ENCODE measurements at places on chromosomes 12 and 14. TPM values are rescaled to one million over a fixed set of nuclear protein-coding genes. Genes with fewer than 3 reads are reported as not detected.

DNA sequence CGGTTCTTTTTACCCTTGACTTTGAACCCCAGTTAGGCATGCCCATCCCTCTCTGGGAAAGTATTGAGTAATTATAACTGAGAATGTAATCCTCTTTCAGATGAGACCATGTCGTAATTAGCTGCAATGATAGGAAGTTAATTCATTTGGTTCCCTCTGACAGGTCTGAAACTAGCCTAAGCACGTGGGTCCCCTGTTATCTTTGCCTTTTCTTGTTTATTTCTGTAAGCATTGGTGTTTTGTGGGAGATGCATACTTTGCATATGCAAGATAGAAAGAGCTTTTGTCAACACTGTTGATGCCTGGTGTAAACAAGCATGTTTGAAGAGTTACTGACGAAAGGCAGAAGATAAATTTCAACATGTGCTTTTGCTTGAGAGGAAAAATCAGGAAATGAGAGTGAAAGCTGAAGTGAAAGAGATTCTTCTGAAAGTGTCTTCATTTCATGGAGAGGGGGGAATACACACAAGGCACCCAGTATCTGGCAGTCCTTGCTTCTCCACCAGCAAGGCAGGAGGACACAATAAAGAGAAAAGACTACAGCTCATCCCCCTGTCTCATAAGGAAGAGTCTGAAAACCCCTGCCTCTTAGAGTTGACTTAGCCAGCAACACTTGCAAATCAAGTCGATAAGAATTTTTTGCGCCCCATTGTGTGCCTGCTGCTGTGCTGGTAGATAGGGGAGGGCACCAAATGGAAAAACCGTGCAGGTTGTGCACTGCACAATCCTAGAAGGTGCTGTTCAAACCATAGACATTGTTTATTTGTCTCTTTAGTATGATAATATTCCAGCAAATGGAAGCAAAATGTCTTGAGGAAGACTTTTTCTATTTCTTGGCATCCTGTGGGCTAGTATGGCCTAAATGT lies 77.8 kb downstream of the SLC24A4 start:
- H3K4me3 ChIP-seq, result no peak overlapping the region
- H3K27me3 ChIP-seq, result peaks cover 6% of the 10 kb centered on the region
- no peak overlapping the region for H3K27ac ChIP-seq
- H3K4me1 ChIP-seq, result no peaks in the 10 kb centered on the region
- H3K36me3 ChIP-seq, result no peaks in the 10 kb centered on the region
- DNase-seq, result no peak

GRCh38 chr12:27083861-27084394 lies 1.6 kb upstream of the C12orf71 start:
- peaks cover 11% of the 10 kb centered on the region for H3K4me1 ChIP-seq
- H3K27ac ChIP-seq, result peak overlapping the region; percentile 81
- no peaks in the 10 kb centered on the region for H3K27me3 ChIP-seq
- H3K4me3 ChIP-seq, result peak overlapping the region; percentile 58
- no peaks in the 10 kb centered on the region for H3K36me3 ChIP-seq

- DNase-seq, result no peak
- no peaks in the 10 kb centered on the region for H3K27me3 ChIP-seq
- H3K4me1 ChIP-seq, result no peaks in the 10 kb centered on the region
- H3K36me3 ChIP-seq, result no peaks in the 10 kb centered on the region
Observed at GRCh38 chr12:84046859-84047258, 865.7 kb downstream of the SLC6A15 start.

GRCh38 chr14:100065942-100066574 lies 836 bp downstream of the EVL start:
- no peaks in the 10 kb centered on the region for H3K36me3 ChIP-seq
- H3K4me3 ChIP-seq, result no peak overlapping the region
- H3K27ac ChIP-seq, result no peak overlapping the region
- H3K4me1 ChIP-seq, result peaks cover 28% of the 10 kb centered on the region
- DNase-seq, result no peak

DNA sequence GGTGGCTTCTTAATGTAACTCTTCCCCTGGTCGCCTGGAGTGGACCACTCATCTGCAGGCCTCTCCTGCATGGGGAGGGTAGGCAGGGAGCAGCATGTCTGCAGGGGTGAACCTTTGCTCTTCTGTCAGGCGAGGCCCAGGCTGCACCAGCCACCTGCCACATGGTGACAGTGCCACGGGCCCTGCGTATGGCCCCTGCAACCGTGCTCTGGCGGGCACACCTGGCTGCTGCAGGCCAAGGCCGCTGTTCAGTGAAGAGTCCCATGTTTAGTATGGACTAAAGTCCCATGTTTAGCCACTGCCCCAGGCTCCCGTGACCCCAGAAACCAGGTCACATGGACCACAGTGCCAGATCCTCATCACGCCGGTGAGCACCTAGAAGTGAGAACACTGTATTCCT lies 187.0 kb downstream of the ADGRD1 start:
- H3K4me1 ChIP-seq, result peaks cover 42% of the 10 kb centered on the region
- H3K36me3 ChIP-seq, result no peaks in the 10 kb centered on the region
- H3K27ac ChIP-seq, result no peak overlapping the region
- DNase-seq, result no peak

DNA sequence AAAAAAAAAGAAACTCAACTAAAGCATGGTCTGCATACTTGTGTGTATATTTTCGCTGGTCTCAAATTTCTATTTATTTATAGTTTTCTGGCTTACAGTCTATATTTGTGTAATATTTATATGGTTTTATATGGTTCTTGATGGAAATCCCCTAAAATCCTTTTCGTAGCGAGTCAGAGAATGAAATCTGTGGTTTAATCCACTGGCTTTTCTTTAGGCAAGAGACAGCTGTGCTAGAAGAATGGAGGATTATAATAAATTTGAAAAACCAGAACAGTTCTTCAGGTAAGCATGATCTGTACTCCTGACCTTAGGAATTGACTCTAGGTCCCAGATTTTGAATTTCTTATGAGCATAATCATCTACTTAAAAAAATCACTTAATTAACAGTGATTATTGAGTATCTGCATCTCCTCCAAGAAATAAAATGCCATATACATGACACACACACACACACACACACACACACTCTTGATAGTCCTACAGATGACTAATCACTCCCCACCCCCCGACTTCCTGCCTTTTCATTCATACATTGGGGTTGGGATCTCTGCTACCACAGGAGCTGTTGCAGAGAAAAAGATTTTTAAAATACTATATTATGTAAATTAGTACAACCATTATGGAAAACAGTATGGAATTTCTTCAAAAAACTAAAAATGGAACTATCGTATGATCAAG lies 113.4 kb downstream of the CRADD start:
- peaks cover 2% of the 10 kb centered on the region for H3K36me3 ChIP-seq
- peaks cover 32% of the 10 kb centered on the region for H3K4me1 ChIP-seq
- H3K27me3 ChIP-seq, result no peaks in the 10 kb centered on the region

Gene BCL11B
- total RNA-seq, result 0.28 TPM

GRCh38 chr14:45972416-45972815 lies 679.2 kb downstream of the RPL10L start:
- DNase-seq, result no peak
- no peak overlapping the region for H3K27ac ChIP-seq
- no peaks in the 10 kb centered on the region for H3K27me3 ChIP-seq
- no peaks in the 10 kb centered on the region for H3K4me1 ChIP-seq

Gene MUCL1
- not detected for total RNA-seq

GRCh38 chr14:95174184-95174792 lies 17.0 kb upstream of the DICER1 start:
- peaks cover 2% of the 10 kb centered on the region for H3K36me3 ChIP-seq
- no peak overlapping the region for H3K4me3 ChIP-seq
- DNase-seq, result no peak

Gene PWP1
- total RNA-seq, result 37.9 TPM

DNA sequence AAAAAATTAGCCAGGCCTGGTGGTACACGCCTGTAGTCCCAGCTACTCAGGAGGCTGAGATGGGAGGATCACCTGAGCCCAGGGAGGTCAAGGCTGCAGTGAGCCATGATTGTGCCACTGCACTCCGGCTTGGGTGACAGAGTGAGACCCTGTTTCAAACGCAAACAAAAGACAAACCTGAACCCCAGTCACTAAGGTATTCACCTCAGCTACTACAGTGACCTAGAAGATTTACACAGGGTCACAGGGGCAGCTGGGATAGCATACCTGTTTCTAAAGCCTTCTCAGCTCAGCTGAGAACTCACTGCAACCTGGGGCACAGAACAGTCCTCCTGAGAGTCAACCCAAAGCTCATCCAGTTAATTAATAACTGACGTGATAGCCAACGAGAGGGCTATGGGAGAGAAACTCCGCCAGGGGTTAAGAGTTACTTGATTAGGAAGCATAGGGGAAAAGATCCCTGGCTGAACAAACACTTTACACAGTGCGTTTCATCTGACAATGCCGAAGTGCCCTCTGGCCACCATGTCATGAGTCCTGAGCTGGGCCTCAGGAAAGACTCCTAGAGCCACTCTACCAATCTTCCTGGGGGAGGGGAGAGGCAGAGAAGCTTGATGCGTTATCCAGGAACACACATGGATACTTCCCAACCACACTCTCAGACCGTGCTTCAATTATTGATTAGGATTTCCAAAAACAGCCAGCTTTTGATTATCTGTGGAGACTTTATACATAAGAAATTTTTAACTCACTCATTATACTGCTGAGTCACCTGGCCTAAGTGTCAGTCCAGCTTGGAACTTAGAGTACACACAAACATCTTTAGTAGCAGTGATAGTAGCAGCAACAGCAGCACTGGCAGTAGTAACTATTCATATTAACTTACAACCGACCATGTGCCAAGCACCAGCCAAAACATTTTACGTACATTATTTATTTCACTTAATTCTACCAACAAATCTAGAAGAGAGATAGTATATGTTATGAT lies 48.2 kb downstream of the FOXN3 start:
- no peaks in the 10 kb centered on the region for H3K27me3 ChIP-seq
- peaks cover 5% of the 10 kb centered on the region for H3K36me3 ChIP-seq
- peaks cover 35% of the 10 kb centered on the region for H3K4me1 ChIP-seq
- H3K4me3 ChIP-seq, result no peak overlapping the region

Gene IRAK3
- total RNA-seq, result 0.61 TPM

DNA sequence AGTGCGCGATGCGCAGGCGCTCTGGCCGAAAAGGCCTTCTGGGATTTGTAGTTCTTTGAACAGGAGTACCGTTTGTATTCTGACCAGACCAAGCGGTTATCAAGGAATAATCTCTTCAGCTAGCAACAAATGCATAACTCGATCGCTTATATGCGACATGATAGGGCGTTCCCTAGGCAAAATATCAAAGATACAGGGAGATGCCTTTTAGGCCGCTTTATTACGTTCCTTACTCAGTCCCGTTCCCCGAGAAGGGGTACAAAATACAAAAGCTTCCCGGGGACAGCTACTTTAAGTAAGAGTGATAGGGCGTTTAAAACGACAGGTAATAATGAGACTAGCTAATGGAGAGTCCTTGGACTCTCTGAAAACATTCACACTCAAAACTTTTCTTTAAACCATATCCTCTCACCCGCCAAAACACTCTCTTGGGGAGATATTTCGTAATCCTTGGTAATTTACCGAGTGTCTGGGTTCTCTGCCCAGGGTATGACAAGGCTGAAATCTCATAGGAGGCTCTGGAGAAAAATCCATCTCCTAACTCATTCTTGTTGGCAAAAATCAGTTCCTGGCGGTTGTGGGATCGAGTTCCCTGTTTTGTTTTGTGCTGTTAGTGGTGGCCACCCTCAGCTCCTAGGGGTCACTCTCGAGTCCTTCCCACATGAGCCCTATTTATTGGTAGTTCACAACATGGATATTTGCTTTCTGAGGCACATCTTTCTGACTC lies 412 bp upstream of the SNW1 start:
- peak overlapping the region; percentile 99 for H3K4me3 ChIP-seq
- H3K4me1 ChIP-seq, result peaks cover 39% of the 10 kb centered on the region
- H3K27ac ChIP-seq, result peak overlapping the region; percentile 99
- no peaks in the 10 kb centered on the region for H3K27me3 ChIP-seq
- peaks cover 7% of the 10 kb centered on the region for H3K36me3 ChIP-seq

Gene CRY1
- 24.8 TPM for total RNA-seq

GRCh38 chr12:28693565-28694219 lies 455.4 kb upstream of the FAR2 start:
- no peak overlapping the region for H3K27ac ChIP-seq
- H3K27me3 ChIP-seq, result no peaks in the 10 kb centered on the region
- no peaks in the 10 kb centered on the region for H3K36me3 ChIP-seq

GRCh38 chr12:49057888-49058287 lies 2.7 kb downstream of the KMT2D start:
- peak overlapping the region; percentile 79 for H3K4me3 ChIP-seq
- H3K27ac ChIP-seq, result peak overlapping the region; percentile 44
- no peak for DNase-seq
- H3K4me1 ChIP-seq, result peaks cover 50% of the 10 kb centered on the region

DNA sequence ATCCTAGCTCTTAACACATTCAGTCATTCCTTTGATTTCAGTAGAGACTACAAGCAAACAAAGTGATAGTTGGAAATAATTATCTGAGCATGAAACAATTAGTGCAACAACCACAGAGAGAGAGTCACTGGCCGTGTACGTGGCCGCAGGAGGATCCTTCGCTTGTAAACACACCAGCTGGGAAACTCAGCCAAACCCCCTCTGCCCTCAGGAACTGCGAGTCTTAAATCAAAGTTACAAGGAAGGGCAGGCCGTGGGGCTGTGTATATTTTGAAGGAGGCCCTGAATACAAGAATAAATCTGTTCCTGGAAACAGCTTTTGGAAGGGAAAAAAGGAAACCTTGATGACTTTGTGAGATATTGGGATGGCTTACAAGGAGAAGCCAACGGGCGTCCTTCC lies 164.5 kb downstream of the ANO2 start:
- H3K4me1 ChIP-seq, result no peaks in the 10 kb centered on the region
- DNase-seq, result no peak
- no peaks in the 10 kb centered on the region for H3K27me3 ChIP-seq
- H3K4me3 ChIP-seq, result no peak overlapping the region

DNA sequence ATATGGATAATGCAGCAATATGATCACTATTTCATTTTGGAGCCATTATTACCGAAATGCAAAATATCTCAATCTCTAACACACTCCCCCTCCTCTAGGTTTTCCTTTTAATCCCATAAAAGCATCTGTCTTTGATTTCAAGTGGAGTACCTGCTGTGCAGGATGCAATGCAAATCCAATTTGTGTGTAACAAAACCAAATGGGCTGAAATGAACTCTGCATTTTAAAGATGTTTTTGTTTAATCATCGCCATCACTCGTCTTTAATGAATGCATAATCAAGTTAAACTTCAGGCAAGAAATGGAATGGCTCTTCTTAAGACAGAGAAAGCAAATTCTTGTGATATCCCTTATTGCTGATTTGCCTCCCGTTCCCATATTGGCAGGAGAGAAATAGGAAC lies 114.3 kb downstream of the SLC15A5 start:
- H3K27ac ChIP-seq, result no peak overlapping the region
- no peaks in the 10 kb centered on the region for H3K36me3 ChIP-seq
- DNase-seq, result no peak
- no peaks in the 10 kb centered on the region for H3K4me1 ChIP-seq
- H3K27me3 ChIP-seq, result no peaks in the 10 kb centered on the region

DNA sequence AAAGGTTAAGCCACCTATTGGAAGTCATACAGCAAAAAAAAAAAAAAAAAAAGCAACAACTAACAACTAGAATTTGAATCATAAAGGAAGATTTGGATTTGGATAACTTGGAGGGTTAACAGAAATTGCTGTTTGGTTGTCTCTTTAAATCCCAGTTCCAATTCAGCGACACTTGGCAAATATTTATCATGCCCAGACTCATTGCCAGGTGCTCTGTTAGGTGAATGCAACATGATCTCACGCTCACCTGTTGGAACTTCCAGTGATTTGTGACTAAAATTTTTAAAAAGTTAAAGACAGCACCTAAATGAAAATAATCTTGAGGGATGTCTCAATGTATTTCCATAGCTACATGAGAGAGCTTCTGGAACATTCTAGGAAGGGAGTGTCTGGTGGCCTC lies 103.7 kb downstream of the TBX3 start:
- H3K36me3 ChIP-seq, result no peaks in the 10 kb centered on the region
- H3K27me3 ChIP-seq, result peaks cover 67% of the 10 kb centered on the region
- no peak overlapping the region for H3K27ac ChIP-seq
